NCI-H1436 (cell line): ENCODE measurements at places on chromosomes 2 and 18.

- peak; percentile 74 for DNase-seq
These were observed 1795.7 kb upstream of the PIK3C3 start for GRCh38 chr18:40159141-40160017.

GRCh38 chr18:58687871-58688308 lies 16.6 kb downstream of the MALT1 start:
- no peak for DNase-seq

- no peak for DNase-seq
These were observed 132.5 kb downstream of the NDUFA10 start for GRCh38 chr2:239892441-239893235.

- DNase-seq = no peak
These were observed 110.4 kb downstream of the CDC42EP3 start for GRCh38 chr2:37560863-37561614.

GRCh38 chr2:64698177-64698643 lies 44.5 kb upstream of the SERTAD2 start:
- no peak for DNase-seq

DNA sequence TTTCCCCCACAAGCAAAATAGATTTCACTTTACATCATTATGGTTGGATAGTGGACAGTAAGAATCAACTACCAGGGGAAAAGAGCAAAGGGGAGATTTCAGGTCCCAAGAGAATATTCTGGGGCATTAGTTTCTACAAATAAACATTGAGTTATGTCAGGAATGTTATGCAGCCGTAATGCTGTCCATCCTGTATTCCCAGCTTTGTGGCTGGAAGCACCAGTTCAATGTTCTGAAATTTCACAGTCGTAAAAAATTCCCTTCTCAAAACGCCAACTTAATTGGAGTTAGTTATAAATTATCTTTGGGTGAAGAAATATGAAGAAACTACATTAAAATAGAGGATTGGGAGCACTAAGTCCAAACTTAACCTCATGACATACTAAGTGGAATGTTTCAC lies 141.5 kb upstream of the FIGN start:
- DNase-seq = no peak

DNA sequence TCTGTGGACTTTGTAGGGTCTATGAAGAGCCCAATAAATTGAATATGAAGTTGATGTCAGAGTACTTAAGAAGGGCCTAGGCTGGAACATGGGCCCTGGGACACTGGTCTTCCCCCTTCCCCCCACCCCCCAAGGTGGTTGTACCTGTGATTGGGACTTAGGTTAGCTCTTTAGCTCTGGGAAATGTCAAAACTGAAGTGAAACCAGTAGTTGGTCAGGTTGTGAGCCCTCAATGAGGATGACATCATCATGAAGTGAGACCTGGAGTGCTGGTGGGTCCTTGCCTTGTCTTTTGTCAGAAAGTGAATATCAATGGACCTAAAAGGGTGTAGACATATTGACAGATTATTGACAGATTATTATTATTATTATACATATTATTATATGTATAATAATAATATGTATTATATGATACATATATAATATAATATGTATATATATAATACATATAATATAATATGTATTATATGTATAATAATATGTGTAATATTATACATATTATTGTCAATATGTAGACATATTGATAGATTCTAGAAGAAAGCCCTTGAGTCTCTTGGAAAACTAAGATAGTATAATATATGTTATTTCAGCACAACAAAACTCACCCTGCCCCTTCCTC lies 5.4 kb downstream of the MARS2 start:
- no peak for DNase-seq

DNA sequence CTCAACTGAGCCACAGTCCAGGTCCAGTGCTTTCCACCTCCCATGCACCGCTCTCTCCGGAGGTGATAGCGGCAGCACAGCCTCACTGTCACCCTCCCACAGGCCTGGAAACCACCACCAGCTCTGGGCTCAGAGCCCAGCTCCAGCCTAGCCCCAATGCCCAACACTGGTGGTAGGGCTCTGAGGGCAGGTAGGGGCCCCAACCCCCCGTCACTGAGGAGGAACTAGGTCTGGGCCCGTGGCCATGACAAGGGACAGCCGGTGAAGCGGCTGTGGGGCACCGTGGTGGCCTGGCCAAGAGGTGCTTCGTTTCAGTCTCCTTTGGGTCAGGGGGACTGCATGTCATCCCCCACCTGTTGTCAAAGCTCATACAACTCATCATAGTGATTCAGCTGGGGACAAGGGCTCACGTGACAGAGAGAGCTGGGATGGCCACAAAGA lies 5.5 kb upstream of the TMEM214 start:
- DNase-seq = no peak

DNA sequence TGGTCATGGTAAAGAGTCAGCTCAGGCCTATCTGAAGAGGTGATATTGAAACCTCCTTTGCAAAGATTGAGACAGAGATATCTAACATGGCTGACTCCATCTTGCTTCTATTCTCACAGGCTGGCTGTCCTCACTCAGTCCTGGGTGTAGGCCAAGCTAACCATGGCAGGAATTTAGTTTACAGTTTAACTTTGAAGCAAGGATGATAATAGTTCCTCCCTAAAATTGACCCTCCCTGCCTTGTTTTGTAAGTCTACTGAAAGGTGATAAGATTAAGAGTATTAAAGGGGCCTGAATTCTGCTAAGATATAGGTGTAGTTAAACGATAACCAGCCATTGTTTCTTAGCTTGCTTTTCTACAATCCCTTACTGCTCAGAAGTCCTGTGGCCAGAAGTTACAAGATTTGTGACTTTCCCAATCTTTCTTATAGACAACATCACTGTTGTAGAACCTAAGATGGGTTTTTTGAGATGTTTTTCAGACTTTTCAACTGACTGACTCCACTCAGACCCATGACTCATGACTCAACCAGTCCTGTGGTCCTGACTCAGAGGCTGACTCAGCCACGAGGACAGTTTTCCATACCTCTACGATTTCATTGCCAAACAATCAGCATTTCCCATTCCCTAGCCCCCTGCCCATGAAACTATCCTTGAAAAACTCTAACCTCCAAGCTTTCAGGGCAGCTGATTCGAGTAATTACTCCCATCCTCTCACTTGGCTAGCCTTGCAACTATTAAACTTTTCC lies 195.7 kb upstream of the SESTD1 start:
- DNase-seq = no peak

DNA sequence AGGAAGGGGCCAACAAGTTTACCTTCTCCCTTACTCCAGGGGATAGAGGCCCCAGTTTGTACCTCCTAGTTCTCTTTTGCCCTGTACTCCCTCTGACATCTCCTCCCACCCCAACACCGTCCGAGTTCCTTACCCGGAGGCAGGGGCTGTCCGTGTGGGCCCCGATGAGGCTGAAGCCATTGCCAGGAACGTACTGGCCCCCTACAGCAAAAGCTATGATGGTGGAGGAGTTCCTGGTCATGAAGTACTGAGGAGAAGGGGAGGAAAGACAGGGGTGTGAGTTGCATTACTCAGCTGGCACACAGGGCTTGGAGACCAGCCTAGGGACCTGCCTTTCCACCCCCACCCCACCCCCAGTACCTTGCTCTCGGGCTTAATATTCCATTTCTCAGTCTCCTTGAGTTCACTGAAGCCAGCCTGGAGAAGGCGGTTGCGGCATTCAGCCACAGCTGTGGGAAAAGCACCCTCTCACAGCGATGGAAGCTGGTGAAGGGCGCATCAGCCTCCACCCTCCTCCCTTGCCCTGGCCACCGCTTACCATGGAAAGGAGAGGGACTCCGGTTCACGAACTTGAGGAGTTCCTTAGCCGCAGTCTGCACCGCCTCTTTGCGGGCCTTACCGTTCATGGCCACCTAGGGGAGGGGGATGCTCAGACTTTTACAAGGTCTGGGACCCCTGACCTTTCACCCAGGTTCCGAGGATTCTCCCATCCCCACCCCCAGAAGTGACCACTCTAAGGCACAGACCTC lies 1.0 kb downstream of the DNPEP start:
- DNase-seq = no peak
